Tibial nerve (tissue), 4 donors: ENCODE measurements at places on chromosomes 7 and 10.

DNA sequence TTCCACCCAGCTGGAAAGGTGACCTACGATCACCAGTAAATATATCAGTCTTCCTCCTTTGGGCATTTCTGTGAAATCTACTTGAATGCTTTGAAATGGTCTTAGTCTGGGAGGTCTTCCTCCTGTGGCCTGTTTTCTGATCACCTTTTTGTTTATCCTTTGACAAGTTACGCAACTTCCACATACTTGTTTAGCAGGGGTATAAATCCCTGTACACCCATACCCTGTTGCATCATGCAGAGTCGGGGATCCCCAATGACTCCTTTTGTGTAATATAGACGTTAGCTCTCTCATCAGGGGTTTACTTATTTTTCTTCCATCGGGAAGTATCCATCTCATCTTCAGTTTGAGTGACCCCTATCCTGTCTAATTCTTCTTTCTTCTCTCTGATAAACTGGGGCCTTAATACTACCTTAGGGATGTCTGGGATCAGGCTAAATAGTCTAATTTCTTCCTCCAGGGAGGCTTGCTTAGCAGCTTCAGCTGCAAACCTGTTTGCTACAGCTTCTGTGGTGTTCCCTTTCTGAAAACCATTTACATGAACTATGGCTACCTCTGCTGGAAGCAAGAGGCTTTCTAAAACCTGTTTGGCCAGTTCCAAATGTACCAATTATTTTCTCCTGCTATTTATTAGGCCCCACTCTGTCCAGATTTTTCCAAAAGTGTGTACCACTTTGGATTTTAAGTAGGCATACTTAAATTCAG is 25.8 kb downstream of the MAPK8 start:
- H3K27me3 ChIP-seq: no peaks in the 10 kb centered on the region
- H3K4me1 ChIP-seq: no peaks in the 10 kb centered on the region
- no peak overlapping the region for H3K4me3 ChIP-seq
- no peaks in the 10 kb centered on the region for H3K36me3 ChIP-seq
- DNase-seq: no peak
- no peak overlapping the region for H3K27ac ChIP-seq

DNA sequence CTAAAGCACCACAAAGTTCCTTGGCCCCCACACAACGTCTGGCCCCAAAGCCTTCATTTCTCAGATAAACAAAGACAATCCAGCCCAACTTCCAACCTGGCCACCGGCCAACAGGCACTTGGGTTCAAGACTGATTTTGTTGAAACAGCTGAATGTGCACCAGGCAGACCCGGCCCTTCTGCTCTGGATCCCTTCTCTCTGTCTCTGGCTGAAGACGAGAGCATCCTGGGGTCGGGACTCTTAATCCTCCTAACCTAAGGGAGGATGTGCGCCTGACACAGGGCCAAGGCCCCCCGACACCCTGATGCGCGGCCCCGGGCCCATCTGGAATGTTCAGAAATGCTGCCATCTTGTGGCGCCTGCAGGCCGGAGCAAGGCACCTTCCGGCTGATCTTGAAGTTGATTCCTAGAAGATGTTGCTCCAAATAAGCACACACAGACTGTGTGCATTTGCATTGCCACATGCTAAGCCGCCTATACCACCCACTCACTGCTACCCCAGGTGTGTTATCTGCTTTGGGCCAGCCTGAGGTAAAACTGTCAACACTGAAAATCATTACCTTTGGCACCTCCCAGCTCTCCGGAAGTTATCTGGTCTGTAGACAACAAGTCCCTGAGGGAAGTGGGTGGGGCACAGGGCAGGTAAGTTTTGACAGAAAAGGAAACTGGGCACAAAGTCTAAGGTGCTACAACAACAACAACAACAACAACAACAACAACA is 98.4 kb upstream of the HABP2 start:
- no peaks in the 10 kb centered on the region for H3K4me1 ChIP-seq
- no peaks in the 10 kb centered on the region for H3K27me3 ChIP-seq
- H3K36me3 ChIP-seq: no peaks in the 10 kb centered on the region
- DNase-seq: no peak
- H3K27ac ChIP-seq: no peak overlapping the region
- no peak overlapping the region for H3K4me3 ChIP-seq

DNA sequence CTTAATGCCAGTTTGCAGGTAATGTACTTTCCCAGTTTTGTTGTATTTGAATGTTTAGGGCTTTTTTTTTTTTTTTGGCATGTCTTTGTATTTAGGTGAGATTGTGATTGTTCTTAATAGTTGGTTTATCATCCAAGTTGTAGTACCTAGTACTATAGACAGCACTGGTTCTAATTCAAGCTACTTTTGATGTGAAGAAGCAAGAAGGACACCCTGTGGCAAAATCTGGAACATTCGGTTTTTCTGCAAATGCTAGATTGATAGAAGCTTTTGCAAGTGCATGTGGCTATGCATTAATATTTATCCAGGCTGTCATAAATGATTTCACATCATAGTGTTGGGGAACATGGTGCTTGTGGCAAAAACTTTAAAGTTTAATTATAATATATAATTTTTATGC is 248.9 kb downstream of the FOXP2 start:
- H3K36me3 ChIP-seq: no peaks in the 10 kb centered on the region
- H3K4me3 ChIP-seq: no peak overlapping the region
- H3K27ac ChIP-seq: no peak overlapping the region
- no peak for DNase-seq

DNA sequence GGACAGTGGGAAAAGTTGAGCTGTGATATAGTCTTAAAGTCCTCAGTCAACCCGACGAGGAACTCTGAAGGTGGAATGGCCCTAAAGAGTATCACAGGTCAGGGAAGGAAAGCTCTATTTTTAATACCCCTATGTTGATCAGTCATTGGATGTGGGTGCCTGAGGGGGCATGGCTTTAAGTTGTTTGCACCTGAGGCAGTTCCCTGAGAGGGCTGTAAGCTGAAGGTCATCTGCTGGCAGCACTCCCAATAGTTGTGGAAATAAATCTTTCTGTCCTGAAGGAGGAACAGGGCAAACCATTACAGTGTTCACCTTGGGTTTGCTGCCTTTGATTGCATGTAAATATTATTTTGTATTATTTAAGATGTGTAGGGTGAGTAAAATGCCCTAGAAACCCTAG is 17.8 kb upstream of the C1GALT1 start:
- H3K4me1 ChIP-seq: no peaks in the 10 kb centered on the region
- H3K4me3 ChIP-seq: no peak overlapping the region
- H3K36me3 ChIP-seq: no peaks in the 10 kb centered on the region

DNA sequence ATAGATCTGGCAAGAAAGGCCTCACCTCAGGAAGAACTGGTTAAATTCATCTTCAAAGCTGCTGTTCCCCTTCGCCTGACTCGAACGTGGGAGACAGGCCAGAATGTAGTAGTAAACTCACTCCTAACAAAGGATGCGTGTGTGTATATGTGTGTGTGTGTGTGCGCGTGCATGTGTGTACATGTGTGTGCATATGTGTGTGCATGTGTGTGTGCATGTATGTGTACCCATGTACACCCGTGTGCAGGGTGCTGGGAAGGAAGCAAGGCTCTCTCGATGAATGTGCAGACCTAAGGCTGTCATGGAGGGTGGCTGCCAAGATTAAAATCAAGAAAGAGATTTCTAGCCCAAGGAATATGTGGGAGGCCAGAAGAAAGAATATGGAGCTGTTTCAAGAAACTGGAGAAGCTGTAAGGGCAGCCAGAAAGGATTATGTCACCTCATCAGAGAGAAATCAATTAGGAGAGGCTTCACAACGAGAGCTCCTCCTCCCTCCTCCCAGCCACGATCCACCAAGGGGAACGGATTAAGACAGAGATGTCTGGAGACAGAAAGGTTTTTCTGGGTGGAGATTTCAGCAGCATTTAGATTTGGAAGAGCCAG is 34.0 kb upstream of the LBX1 start:
- H3K36me3 ChIP-seq: no peaks in the 10 kb centered on the region
- no peak overlapping the region for H3K4me3 ChIP-seq

DNA sequence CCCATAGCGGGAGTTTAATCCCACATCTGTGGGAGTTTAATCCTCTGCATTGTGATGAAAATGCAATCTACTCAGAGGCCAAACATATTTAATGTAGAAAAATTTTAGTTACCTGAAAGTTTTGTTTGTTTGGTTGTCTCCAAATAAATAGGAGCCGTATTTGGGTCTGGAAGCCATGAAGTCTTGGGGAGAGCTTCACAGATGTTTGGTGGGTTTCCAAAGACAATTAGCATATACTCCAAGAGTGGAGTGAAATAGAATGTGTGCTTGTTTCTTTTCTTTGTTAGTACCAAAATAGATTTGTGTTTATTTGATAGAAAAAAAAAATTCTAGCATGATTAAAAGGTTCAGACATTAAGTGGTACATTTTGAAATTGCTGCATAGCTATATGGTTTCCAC is 50.9 kb downstream of the ANK3 start:
- no peaks in the 10 kb centered on the region for H3K4me1 ChIP-seq
- no peaks in the 10 kb centered on the region for H3K27me3 ChIP-seq
- H3K36me3 ChIP-seq: no peaks in the 10 kb centered on the region
- DNase-seq: no peak

DNA sequence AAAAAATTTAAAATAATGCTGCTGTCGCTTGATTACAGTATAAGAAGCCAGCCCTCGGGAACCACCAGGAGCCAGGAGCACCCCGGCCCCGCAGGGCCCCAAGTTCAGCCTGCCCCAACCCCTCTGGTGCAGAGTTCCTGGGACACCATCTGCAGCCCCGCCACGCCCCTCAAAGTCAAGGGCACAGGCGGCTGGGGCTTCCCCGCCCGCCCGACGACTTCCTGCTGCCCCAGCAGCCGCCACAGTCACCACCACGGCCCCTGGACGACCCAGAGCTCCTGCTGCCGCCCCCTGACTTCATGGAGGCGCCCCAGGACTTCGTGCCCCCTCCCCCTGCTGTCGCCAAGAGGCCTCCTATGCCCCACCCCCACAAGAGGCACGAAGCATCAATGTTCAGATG is 103.6 kb upstream of the PDSS1 start:
- DNase-seq: no peak
- no peaks in the 10 kb centered on the region for H3K36me3 ChIP-seq
- no peaks in the 10 kb centered on the region for H3K4me1 ChIP-seq
- H3K27ac ChIP-seq: no peak overlapping the region

DNA sequence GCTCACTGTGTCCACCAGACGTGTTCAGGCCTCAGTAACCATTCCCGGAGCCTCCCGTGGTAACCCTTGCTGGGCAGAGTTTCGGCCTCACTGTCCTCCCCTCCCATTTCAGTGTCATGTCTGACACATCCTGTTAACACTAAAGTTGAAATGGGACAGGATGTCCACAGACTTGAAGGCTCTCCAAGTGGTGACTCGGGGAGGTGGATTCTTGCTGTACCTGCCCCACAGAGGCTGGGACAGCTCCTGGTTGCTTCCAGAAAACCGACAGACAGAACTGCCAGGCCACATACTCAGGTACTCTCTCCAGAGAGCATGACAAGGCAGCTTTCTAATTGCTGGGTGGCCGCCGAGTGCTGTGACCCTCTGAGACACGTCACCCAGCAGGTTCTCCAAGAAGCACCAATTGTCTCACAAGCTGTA is 17.9 kb upstream of the CYTH3 start:
- DNase-seq: no peak
- H3K27me3 ChIP-seq: no peaks in the 10 kb centered on the region
- H3K4me1 ChIP-seq: no peaks in the 10 kb centered on the region

DNA sequence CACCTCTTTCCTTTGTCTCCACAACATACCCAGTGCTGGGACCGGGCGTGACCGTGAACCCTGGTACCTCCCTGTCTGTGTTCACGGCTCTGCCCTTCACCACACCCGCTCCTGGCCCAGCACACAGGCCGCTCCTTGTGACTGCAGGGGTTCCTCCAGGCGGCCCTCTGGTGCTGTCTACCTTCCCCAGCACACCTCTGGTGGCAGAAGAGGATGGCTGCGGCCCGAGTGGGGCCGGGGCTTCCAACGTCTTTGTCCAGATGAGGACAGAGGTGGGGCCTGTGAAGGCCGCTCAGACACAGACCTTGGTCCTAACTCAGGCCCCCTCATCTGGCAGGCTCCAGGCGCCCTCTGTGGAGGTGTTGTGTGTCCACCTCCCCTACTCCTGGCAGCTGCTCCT is 55.4 kb upstream of the SGMS1 start:
- H3K4me1 ChIP-seq: no peaks in the 10 kb centered on the region
- no peaks in the 10 kb centered on the region for H3K27me3 ChIP-seq
- no peak for DNase-seq
- no peak overlapping the region for H3K4me3 ChIP-seq

DNA sequence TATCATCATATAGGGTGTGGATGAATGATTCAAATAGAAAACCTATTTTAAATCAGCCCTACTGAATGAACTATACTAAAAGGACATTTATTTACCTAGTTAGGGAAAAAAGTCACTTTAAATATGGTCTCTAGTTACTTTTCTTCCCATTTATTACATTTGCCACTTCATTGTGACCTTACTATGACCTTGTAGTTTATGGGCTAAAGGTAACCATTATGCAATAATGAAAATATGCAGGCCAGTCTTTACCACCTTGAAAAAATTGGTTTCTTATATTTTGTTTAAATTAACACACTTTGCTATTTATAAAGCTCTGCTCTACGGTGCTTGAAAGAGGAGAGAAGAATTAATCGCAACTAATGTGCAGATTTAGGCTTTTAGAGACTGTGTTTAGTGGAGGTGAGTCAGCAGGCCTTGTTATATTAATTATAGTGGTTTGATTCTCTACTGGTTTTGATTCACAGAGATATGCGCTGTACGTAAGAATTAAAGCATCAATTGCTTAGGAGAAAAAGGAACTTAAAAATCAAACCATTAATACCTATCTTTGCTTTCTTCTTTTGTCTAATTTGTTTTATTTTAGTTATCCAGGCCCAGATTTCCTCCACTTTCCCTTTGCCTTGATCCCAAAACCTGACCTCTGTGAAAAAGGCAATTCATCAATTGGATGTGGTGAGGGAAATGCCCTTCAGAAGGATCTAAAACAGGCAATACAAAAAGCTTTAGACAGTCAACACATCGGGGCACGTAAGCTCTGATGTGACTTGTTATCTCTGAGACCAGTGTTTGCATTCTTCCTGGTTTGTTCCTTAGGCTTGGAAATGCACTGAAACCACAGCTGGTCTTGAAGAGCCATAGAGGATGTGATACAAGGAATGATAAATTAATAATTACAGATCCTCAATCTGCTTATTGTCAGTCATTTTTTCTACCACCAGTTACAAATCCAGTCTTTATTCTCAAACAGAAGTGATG is 141.2 kb upstream of the HDAC9 start:
- no peak for DNase-seq
- H3K4me3 ChIP-seq: no peak overlapping the region
- H3K36me3 ChIP-seq: no peaks in the 10 kb centered on the region
- no peaks in the 10 kb centered on the region for H3K4me1 ChIP-seq
- H3K27me3 ChIP-seq: no peaks in the 10 kb centered on the region
- no peak overlapping the region for H3K27ac ChIP-seq

DNA sequence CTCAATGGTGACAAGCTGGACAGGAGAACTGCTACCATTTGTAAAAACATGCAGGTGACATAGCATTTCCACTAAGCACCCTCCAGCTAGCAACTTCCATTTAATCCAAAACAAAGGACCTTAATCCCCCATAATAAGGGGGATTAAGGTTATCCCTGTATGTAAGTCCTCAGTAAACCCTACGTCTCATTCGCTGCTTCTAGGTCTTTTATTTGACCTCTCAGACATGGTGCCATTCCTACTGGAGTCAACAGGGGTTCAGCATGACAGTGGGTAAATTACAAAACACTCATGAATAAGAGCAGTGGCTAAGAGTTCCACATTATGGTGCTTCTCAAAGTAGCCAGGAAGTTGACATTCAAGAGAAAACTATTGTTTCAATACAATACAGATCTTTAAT is 121.8 kb upstream of the CAV2 start:
- no peak overlapping the region for H3K27ac ChIP-seq
- no peaks in the 10 kb centered on the region for H3K4me1 ChIP-seq
- H3K27me3 ChIP-seq: no peaks in the 10 kb centered on the region
- no peak for DNase-seq
- H3K36me3 ChIP-seq: no peaks in the 10 kb centered on the region
